PC-9 (cell line): ENCODE measurements at places on chromosomes 4 and X.

DNA sequence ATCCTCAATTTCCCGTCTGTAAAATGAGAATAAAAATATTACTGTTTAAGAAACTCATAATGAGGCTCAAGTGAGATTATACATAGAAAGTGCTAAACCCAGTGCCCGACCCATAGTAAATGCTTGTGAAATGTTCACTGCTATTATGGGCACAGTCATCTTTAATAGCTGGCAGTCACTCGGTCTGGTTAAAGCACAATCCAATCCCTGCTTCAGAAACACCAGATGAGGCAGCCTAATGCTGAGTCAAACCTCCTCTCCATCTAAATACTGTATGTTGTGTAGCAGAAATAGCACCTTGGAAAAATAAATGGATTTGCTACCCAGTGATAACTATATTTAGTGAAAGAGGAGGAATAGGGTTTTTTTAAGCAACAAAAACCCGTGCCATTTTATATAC, 14.5 kb downstream of the EVC2 start:
- DNase-seq, result no peak

GRCh38 chrX:153537526-153538295, 20.3 kb downstream of the ATP2B3 start:
- no peak for DNase-seq

DNA sequence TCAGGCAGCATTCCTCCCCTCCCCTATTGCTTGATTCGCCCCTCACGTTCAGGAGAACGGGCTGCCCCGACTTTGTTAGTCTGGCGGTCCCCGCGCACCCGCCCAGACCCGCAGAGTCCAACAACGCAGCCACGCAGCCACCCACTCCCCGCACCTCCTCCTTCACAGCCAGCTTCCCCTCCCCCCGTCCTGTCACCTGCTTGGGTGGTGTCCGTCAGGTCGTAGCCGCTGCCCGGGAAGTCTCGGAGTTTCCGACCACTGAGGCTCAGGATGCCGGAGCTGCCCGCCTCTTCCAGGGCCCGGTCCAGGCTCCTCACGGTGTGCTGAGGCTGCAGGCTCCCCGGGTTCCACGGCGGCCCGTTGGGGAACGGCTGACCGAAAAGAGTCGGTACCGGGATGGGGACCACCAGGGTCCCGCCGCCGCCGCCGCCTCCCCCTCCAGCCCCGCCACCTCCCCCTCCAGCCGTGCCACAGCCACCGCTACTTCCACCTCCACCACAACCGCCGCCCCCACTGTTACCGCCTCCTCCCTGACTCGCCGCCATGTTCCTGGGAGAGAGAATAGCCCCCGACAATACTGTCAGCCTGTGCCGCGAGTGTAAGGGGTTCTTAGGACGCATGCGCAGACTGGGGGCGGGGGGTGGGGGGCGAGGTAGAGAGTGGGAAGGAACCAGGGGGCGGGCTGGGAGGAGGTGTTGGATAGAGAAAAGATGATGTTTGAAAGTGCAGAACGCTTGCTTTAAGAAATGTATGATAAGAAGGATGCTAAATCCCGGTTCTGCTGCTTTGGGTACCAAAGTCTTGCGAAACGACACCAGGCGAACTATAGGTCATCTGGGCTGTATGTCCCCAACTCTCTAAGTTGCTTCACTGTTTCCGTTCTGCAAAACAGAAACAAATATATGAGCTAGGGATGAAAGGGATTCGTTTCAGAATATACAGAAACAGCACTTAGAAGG, at the start of gene LRCH2:
LRCH2 (minus strand) TSS at position 600 of the 959 bp plus-strand sequence; CDS start at position 545, 55 bp downstream.
- no peak for DNase-seq

GRCh38 chrX:8037593-8038348, 110.6 kb upstream of the PNPLA4 start:
- no peak for DNase-seq

GRCh38 chr4:165433529-165433928, 54.7 kb downstream of the CPE start:
- DNase-seq, result no peak

DNA sequence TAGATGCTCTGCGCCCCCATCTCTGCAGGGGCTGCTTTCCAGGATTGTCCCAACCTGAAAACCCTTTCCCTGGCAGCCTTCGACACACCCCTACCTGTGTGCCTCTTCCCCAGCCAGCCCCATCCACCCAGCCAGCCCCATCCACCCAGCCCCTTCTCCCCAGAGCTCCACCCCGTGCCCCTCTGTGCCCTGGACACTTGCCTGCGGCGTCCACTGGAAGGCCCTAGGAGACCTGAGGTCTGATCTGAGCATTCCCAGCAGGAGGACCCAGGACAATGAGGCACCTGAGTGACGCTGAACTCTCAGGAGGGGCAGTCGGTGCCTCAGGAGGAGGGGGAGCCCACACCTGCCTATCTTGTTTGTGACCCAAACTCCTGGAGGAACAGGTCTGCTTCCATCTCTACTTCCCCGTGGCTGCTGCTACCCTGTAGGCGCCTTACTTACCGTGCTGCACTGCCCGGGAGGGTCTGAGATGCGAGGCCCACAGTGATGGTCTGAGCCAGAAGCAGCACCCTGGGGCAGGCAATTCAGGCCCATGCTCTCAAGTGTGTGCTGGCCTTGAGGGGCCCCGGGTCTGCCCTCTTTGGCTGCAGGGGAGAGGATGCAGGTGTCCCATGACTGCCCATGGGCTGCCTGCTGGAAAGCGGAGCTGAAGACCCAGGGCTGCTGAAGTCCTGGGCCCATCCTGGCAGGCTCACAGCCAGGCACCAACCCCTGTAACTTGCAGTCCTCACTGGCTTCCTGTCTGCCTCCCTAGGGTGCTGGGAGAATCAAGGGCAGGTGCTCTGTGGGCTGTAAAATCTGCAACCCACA, 4.9 kb downstream of the LRPAP1 start:
- no peak for DNase-seq
